Psoas muscle (tissue), 8 donors: ENCODE measurements at places on chromosomes 11 and 22. TPM values are rescaled to one million over a fixed set of nuclear protein-coding genes. Genes with fewer than 3 reads are reported as not detected.

DNA sequence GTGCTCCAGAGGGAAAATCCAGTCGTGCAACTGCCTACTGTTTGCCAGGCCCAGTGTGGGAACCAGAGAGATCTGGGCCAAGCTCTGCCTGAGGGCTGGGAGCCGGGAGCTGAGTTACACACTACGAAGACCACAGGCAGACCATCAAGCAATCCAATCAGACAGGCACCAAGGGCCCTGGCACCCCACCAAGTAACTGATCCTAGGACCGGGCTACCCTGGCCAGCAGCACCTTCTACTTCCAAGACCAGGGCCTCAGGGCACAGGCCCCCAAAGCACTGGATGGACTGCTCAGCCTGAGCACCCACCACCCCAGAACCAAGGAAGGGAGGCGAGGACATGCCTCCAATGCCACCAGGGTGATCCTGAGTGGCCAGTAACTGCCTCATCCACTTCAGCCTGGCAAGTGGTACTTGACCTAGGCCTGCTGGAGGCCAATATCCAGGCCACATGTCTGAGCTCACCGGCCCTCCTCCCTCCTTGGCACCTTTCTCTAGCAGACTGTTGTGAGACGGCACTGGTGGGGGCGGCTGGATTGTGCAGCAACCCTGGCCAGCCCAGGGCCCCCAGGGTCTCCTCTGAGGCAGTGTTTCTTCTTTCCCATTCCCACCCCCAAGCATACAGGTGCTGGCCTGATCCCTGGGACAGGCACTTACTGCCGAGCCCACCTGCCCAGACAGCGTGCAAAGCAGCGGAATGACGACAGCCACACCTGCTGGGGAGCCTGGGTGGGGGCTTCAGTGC is 20.7 kb upstream of the ARFGAP3 start:
- no peak for DNase-seq

The GRAP2 gene
- 0.44 TPM for total RNA-seq

The MMP27 gene
- total RNA-seq, result not detected

The MIOX gene
- not detected for total RNA-seq

GRCh38 chr22:19772673-19773469 is 12.3 kb downstream of the TBX1 start:
- DNase-seq, result peak; percentile 47

DNA sequence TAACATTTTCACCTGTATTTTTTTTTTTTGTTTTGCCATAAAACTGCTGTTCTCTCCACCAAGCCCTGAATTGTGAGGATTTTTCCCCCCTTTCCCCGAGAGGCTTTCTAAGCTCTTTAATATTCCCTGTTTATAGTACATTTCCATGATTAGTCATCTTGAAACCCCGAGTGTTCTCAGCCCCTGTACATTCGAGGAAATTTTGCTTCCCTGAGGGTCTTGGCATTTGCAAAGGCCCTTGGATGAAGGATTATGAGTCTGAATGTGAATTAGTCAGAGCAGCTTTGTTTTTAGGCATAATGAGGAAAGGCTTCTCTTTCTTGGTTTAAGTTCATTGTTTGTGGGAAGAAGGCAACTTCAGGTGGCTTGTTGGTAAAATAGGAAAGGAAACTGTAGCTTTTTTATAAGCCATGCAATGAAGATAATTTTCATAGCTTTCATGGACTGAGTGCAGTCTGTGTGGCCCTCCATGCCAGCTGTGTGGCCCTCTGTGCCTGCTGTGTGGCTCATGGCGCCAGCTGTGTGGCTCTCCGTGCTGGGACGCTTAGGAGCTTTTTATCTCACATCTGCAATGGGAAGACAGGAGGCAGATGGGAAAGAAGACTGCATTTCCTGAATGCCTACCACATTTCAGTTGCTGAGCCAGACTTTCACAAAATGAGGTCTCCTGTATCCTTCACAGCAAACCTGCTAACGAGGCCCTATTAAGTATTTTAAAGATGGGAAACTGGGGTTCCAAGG is 129.0 kb downstream of the TEAD1 start:
- no peak for DNase-seq

The MUC2 gene
- total RNA-seq, result 0.44 TPM

The BDNF gene
- total RNA-seq, result 0.17 TPM

- no peak for DNase-seq
These were observed 8.8 kb downstream of the SLC35F2 start for GRCh38 chr11:107849790-107850189.

The MFRP gene
- not detected for total RNA-seq

GRCh38 chr11:27977031-27977430 is 130.9 kb downstream of the KIF18A start:
- no peak for DNase-seq

The P2RX6 gene
- total RNA-seq, result 23.7 TPM

- DNase-seq, result peak; percentile 75
These were observed 380.7 kb downstream of the MN1 start for GRCh38 chr22:27420817-27421361.

The SHANK2 gene
- total RNA-seq, result not detected
